ENCODE measurements at places on chromosomes 13 and 19.
A peak's percentile ranks its signal among the peaks of the same experiment; 100 is the strongest.

DNA sequence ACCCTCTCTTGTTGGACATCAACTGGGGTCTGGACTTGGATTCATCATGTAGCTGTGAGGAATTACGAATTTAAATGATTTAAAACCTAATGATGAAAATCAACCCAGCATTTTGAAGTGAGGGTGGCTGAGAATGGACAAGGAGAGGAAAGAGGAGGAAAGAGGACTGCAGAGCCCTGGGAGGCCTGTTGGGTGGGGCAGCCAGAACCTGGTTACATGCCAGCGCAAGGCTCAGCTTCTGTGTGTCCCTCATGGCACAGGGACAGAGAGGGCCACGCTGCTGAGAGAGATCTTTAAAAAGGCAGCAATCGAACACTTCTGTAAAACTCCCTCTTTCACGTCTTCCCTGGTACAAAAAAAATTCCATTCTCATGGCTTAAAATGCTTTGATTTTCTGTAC is 292.7 kb downstream of the MYO16 start:
- no peak for DNase-seq

DNA sequence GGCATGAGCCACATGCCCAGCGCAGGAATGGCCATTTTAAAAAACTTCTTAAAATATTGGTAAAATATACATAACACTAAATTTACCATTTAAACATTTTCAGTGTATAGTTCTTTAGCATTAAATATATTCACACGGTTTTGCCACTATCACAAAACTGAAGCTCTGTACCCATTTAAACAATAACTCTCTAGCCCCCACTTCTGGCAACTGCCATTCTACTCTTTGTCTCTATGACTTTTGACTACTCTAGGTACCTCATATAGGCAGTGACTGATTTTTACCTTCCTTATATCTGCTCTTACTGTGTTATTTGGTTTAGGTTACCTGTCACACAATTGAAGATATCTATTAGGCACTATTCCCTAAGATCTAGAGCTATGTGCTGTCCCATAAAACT is 2.3 kb upstream of the KBTBD7 start:
- DNase-seq = no peak

DNA sequence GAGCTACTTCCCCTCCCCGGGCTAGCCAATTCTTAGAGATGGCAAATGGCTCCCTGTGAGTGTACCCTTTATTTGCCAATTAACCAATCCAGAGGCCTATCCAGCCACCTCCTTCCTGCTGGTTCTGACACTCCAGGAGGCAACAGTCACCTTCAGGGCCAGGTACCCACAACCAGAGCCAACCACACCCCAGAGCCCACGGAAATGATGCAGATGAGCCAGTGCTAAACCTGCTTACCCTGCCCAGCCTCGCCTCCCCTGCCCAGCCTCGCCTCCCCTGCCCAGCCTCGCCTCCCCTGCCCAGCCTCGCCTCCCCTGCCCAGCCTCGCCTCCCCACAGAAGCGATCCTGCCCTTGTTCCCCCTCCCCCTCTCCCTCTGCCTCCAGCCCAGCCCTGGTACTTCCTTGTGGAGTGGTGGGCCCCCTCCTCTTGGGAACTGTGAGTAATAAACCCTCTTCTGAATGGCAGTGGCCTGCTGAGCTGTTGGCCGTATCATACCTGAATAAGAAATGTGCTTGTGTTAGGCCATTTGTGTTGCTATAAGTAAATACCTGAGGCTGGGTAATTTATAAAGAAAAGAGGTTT is 173.8 kb upstream of the RNF113B start:
- no peak for DNase-seq

GRCh38 chr13:50617134-50617721 is 226.3 kb downstream of the DLEU7 start:
- DNase-seq = no peak

DNA sequence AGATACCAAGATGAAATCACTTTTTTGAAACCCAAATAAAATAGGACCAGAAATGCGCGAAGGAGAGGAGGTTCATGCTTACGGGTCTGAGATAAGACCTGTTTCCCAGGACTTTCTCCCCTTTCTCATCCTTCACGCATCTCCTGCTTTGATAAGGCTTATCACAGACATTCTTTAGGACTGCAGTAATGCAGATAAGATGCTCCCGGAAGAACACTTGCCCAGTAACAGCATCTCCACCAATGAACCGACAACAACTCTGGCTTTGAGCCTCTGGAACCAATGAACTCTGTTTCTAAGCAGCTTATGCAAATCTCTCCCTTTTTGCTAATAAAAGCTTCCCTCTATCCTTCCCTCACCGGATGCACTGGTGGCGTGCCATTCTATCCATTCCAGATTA is 783.4 kb upstream of the ARGLU1 start:
- DNase-seq = no peak

DNA sequence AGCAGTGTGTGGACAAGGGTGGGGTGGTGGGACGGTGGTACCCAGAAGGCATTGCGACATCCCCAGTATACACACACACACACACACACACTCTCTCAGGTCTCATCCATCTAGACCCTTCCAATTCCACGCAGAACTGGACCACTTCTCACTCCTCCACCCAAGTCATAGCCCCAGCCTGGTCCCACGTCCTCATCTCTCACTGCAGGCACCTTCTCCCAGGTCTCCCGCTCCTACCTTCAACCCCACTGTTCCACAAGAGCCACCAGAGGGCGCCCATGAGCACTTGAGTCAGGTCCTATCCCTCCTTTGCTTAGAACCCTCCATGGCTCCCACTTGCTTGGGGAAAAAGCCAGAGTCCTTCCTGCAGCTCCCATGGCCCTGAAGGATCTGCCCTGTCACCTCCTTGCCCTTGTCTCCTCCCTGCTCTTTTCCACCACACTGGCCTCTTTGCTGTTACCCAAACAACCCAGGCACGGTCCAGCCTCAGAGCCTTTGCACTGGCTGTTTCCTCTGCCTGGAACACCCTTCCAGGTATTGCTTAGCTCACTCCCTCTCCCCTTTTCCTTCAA is 62.6 kb downstream of the IER2 start:
- peak; percentile 66 for DNase-seq

DNA sequence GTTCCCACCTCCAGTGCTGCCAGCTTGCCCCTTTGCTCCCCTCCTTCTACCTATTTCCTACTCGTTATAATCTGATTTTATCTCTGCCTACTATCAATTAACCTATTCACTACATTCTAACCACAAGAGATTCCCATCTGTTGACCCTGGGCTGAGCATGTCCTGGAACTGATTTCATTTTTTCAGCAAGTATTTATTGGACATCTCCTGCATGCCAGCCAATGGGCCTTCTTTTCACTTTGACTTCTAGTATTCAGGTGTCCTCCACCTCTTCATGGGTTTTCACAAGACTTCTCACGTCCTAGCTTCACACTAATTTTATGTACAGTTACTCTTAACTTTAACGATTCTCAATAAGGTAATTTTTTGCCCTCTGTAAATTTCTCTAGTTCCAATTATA is 282.7 kb upstream of the KLHL1 start:
- DNase-seq = no peak

DNA sequence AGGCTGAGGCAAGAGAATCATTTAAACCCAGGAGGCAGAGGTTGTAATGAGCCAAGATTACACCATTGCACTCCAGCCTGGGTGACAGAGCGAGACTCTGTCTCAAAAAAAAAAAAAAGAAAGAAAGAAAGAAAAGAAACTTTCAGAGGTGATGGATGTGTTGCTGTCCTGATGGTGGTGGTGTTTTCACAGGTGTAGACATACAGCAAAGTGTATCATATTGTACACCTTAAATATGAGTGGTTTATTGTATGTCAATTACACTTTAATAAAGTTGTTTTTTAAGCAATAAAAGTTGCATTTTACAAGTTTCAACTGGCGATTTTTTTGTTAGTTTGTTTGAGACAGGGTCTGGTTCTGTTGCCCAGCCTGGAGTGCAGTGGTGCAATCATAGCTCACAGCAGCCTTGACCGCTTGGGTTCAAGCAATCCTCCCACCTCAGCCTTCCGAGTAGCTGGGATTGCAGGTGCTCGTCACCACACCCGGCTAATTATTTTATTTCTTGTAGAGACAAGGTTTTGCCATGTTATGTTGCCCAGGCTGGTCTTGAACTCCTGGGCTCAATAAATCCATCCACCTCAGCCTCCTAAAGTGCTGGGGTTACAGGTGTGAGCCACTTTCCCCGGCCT is 13.5 kb upstream of the INSR start:
- DNase-seq = no peak

- no peak for DNase-seq
Measured at GRCh38 chr13:49711218-49711863, 20.1 kb upstream of the EBPL start.

DNA sequence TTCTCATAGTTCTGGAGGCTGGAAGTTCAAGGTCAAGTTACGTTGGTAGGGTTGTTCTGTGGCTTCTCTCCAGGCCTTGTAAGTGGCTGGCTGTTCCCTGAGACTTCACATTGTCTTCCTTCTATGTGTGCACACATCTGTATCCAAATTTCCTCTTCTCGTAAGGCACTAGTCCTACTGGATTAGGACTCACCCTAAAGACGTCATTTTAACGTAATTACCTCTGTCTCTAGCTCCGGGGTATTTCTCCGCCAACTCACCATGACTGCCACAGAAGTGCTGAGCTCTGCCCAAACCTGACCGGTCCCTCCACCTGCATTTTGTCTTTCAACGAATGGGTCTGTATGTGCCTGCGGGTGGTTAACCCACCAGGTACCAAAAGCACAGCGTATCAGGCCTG is 8.7 kb upstream of the SYDE1 start:
- no peak for DNase-seq

DNA sequence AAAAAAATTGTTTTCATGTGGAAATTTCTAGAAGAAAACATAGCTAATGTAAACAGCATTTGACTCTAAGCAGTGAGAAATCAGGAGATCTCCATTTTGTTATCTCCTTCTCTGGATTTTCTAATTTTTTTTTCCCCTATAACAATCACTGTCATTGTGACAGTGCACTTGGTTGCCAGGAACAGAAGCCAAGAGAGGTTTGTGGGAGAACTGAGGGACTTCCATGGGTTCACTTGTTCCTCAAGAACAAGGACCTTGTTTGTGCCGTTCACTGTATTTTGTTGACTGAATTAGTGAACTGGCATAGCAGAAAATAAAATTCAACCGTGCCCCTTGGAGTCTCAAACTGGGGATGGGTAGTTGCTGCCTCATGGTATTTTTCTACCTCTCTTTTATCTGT is 17.1 kb downstream of the SHISA7 start:
- DNase-seq = no peak

DNA sequence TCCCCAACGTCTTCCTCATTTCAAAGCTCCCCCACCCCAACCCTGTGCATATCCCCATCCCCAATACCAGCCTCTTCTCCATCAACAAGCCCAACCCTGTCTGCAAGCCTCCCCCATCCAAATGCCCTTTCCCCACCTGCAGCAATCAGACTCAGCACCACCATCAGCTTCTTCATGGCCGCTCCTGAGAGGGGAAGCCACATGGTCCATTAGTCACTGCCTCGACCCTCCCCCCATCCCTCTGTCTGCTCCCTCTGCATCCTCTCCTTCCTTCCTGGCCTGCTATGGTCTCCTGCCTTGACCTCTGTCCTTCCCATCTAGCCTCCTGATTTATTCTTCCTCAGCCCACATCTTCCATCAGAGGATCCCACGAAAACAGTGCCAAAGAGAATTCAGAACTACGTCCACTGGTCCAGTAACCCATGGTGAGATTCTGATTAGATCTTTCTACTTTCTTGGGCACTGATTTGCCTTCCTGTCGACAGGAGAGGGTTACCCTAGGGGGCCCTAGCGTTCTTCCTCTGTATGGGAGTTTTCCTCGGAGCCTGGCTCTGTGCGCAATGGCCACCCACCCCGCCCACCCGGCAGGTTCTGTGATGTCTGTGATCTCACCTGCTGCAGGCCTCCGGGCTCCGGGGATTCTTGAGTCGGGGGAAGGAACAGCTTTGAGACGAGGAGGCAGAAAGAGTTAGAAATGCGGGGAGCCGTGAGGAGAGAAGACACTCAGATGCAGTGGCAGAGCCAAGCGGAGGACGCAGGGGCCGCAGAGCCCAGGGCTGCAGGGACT is 1.3 kb downstream of the KLK6 start:
- no peak for DNase-seq

- DNase-seq = no peak
Measured at GRCh38 chr13:28128030-28128429, 10.3 kb upstream of the PAN3 start.

- DNase-seq = no peak
Measured at GRCh38 chr19:892243-892893, 619 bp downstream of the MED16 start.

DNA sequence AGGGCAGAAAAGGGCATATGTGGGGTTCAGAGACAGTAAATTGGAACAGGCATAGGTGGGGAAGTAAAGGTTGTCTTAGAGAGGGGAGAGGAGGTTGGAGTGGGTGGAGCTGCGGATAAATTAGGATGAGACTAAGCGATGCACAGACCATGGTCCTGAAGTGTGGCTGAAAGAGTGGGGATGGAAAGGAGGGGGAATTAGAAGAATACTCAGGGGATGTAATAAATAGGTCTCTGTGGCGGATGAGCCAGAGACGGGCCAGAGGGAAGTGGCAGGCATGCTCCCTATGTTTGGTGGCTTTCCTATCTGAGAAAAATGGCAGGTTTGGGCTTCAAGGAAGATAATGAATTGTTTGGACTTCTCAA is 123.4 kb downstream of the OLFM4 start:
- no peak for DNase-seq

GRCh38 chr19:12722566-12723380 is 959 bp downstream of the TNPO2 start:
- peak; percentile 91 for DNase-seq

DNA sequence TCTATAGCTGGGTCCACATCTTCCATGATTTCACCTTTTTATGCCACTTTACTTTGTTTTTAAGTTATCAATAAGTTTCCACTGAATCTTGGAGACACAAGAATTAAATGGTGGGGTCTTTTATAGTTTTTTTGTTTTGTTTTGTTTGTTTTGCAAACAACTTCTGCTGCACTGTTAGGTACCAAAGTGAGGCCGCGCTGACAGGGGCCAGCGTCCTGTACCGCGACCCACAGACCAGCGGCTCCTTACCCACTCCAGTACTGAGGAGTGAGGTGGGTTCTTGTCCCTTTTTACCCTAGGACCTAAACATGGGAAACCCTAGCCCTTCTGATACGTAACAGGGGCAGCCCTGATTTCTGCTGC is 75.8 kb upstream of the MCF2L start:
- no peak for DNase-seq

All from stimulated activated CD4-positive, alpha-beta T cell treated with anti-CD3 and anti-CD28 coated beads, TNF-alpha, amount 100 ng/mL, for 4 hours (primary cell).